AML-193 (cell line): ENCODE measurements at places on chromosomes 6 and 20.

- no peak for DNase-seq
Measured at GRCh38 chr6:157990321-157991066, 8.8 kb downstream of the SYNJ2 start.

DNA sequence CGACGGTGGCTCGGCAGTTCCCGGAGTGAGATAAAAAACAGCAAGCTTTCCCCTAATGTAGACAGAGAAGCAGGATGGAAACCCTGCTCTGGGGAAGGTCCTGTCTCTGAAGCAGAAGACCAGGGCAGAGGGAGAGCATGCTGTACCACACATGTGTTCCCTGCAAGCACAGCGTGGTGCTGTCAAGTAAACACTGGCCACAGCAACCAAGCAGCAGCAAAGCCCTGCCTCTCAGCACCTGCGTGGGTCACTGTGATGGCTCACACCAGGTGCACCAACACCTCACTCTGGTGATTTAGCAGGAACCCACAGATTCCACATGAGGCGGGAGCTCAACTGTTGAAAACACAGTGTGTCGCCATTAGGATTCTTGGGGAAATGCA lies 65.2 kb upstream of the TXNDC5 start:
- no peak for DNase-seq

DNA sequence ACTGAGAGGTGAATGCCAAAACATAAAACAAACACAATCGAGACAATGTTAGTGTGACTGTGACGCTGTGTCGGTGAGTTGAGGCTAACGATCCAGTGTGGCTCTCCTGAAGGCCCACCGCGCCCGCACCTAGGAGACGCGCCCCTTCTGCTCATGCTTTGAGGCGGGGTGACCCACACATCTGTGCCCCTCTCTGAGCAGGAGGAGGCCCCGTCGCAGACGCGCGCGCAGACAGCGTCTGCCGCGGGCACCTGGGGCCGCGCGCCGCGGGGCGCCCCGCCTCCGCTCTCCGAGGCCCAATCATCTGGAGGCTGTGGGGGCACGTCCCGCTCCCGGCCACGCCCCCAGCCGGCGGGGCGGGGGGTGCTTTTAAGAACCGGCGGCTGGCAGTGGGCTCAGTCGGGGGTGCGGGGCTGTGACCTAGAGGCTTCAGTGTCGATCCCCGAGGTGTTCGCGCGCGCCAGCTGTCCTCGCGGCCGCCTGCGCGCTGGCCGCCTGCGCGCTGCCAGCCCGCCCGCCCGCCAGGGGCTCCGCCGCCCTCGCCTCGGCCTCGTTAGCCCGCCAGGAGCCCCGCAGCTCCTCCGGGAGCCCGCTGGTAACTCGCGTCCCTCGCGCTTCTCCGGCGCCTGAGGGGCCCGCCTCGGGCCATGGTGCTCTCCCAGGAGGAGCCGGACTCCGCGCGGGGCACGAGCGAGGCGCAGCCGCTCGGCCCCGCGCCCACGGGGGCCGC lies at the start of gene SLC16A10:
Gene SLC16A10 (plus strand): TSS at position 398 of the 730 bp plus-strand sequence. CDS start 250 bp downstream, at position 648.
- no peak for DNase-seq

- peak; percentile 20 for DNase-seq
Measured at GRCh38 chr6:14271789-14272736, 154.5 kb downstream of the CD83 start.

DNA sequence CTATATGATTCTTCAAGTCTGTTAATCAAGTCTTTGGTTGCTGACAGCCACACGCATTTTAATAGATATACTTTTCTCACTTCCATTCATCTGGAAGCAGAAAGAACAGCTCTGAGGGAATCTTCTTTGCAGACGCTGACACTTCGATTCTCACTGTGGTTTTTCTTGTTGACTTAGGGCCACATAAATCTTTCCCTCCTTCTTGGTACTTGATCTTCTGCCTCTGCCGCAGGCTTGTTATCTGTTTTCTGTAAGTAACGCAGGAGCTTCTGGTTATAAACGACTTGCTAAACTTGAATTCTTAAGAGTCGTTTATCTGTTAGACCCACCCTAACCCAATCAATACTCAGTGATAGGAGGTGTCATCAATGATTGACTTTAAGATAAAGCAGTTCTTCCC lies 268.8 kb upstream of the SULF2 start:
- no peak for DNase-seq

- no peak for DNase-seq
Measured at GRCh38 chr6:128275681-128276080, 244.7 kb downstream of the PTPRK start.

GRCh38 chr6:166907373-166907841 lies 48.9 kb downstream of the RNASET2 start:
- DNase-seq = peak; percentile 10

- DNase-seq = no peak
Measured at GRCh38 chr6:63649847-63650265, 14.3 kb downstream of the PHF3 start.

DNA sequence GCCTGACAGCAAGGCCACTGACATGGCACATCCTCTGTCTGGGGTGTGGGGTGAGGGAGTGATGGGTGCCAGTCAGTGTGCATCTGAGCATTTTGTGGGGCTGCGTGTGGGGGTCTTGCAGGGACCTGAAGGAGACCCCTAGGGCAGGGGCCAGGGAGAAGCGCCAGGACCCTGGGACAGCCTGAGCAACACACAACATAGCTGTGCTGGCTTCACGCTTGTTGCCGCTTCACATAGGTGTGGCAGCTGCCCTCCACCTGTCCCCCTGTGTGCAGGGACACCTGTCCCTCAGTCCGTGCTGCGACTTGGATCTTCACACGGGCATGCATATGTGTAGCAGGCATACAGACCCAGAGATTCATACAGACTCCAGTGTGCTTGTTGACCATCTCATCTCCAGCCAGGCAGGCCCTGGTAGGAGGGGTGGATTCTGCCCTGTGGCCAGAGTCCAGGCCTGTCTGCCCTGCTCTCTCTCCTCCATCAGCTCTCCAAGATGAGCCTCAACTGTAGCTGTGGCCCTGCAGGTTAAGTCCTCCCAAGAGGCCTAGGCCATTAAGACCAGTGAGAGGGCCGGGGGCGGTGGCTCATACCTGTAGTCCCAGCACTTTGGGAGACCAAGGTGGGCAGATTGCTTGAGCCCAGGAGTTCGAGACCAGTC lies 3.2 kb upstream of the NPBWR2 start:
- DNase-seq = no peak

- no peak for DNase-seq
Measured at GRCh38 chr6:130026859-130027258, 8.5 kb downstream of the L3MBTL3 start.

DNA sequence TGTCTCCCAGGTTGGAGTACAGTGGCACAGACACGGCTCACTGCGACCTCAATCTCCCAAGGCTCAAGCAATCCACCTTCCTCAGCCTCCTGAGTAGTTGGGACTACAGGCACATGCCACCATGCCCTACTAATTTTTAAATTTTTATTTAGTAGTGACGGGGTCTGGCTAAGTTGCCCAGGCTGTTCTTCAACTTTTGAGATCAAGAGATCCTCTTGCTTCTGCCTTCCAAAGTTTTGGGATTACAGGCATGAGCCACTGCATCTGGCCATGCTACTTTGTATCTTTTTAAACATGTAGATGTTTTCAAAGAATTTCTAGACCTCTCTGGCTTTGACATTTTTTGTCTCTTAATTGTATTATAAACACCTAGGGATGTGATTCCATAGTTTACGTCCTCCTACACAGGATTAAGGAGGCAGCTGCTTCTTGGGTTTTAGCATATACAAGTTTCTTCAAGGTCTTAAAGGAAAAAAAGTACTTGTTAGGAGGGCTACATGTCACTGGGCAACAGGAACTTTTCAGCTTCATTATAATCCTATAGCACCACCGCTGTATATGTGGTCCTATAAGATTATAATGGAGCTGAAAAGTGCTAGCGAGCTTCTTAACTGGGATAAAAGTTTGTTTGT lies 1.3 kb downstream of the ADAT2 start:
- DNase-seq = no peak

DNA sequence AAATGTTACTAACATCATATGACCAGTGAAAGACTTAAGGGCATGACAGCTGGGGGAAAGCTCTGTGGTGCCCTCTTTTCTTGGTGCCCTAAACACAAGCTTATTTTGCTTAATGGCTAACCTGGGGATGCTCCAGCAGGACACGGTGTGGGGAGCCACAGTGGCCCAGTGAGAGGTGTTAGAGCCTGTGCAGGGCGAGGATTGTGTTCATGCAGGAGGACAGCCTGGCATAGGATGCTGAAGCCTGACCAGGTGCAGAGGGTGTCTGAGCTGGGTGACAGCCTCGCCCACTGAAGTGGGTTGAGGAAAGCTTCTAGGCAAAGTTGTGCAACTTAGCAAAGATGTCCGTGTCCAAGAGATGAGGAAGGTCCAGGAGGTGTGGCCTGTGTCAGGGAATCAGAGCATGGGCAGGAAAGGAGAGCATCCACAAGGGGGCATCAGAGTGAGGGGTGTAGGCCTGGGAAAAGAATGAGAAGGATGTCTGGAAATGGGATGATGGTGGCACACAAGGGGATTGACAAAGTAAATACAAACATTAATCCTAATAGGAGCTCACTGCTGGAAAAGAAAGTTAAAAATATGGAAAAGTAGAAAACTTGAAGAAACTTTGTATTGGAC lies 33.9 kb downstream of the SLC17A4 start:
- DNase-seq = peak; percentile 60

DNA sequence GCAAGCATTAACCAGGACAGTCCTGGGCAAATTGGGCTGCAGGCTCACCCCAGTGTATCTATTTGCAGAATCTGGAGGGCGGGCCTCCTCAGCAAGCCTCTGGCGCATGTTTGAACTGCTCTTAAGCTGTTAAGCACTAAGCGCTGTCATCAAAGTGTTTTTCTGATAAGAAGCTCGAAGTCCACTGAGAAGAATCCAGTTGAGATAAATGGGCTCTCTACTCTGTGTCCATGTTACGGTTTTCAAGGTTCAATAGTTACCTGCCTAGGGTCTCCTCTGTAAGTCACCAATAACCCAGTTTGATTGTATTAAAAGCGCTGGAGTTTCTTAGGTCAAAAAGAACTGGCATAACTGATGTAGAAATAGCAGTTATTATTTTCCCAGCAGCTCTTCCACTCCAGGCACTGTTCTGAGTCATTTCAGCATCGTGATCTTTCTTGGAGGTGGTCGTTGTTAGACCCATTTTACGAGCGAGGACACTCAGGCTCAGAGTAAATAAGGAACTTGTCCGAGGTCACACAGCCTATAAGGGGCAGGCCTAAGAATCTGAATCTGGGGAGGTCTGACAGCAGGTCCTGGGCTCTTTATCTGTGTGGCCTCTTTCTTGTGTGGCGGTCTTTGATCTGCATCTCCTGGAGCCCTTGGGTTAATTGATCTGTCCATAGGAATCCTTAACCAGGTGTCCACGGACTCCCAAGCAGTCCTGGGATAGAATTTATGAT lies 207.4 kb upstream of the ZNF217 start:
- DNase-seq = no peak

- no peak for DNase-seq
Measured at GRCh38 chr6:169026175-169026574, 227.5 kb downstream of the THBS2 start.

- DNase-seq = no peak
Measured at GRCh38 chr6:28401172-28401571, 1.6 kb upstream of the ZSCAN12 start.

DNA sequence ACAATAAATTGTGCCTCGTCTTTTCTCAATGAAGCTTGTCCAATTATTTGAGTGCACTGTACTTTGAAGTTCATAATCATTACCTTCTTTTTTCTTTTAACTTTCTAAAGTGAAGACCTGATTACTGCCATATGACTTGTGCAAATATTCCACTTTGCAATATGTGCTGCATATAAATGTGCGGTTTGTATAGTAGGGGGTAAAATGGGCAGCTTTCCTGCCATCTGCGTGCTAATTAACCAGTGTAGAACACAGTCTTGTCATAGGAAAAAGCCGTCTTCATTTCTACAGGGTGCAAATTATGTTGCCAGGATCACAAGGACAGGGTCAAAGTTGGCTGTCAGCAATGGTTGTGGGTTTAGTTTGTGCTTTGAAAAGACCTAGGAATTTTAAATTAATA lies 397.0 kb downstream of the NKAIN2 start:
- DNase-seq = no peak

DNA sequence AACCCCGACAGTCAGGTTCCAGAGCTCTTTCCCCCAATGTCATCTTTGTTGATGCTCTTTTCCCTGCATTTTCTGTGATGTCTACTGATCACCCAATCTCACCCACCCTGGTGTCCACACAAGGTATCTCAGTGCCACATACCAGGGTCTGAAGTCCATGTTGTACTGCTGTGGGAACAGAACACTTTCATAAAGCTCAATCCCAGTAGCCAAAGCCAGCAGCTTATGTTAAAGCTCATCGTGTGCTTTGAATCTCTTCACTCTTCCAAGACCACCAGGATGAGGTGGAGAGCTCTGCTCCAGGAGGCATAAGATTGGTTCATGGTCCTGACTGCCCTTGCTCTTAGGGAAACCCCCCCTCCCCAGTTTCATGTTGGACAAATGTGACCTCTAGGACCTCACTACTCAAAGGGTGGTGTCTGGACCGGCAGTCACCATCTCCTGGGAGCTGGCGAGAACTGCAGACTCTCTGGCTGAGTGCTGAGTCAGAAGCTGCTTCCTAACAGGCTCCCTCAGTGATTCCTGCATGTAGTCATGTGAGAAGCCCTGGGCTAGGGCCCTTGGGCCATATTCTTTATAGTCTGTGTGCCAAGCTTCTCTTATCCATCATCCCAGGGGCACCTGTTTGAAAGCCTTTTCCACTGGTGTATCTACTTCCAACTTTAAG lies 13.4 kb upstream of the CPNE5 start:
- DNase-seq = no peak

- no peak for DNase-seq
Measured at GRCh38 chr6:153129873-153130514, 1.1 kb downstream of the RGS17 start.

- no peak for DNase-seq
Measured at GRCh38 chr6:21869085-21869771, 275.7 kb downstream of the SOX4 start.

DNA sequence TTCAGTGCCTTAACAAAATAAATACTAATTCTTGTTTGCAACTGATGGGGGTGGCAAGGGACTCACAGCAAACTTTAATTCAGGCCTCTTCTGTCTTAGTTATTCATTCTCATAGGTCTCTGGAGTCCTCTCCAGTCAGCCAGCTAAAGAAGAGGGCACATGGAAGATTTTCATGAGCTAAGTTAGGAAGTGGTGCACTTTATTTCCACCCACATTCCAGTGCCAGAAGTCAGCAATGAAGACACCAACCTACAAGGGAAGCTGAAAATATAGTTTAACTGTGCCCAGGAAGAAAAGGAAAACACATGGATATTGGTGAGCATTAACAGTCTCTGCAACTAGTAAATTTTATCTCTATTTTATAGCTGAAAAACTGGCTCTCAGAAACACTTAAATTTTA lies 16.7 kb upstream of the IRAK1BP1 start:
- no peak for DNase-seq

DNA sequence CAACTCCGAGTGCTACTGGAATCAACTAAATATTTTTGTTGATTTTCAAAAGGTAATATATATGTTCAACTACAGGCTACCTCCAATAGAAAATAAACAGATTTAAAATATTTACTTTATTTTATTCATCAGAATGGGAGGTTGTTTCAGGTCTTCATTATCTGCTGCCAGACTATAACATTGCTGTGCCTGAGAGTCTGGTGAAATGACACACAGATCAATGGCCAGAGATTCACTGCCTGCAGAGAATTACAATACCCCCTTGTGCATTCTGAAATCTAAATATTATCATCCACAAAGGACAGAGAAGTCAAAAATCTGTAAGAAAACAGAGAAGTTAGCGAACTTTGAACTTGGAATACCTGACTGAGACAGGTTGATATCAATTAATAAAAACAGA lies 667.8 kb upstream of the GJE1 start:
- no peak for DNase-seq
